ENCODE measurements at places on chromosomes 2 and 18.

- DNase-seq = no peak
Measured at GRCh38 chr2:80246534-80246933, 58.0 kb downstream of the LRRTM1 start.

GRCh38 chr2:192035731-192036442 is 158.8 kb downstream of the TMEFF2 start:
- DNase-seq = no peak

GRCh38 chr2:168649105-168649504 is 153.3 kb upstream of the NOSTRIN start:
- DNase-seq = no peak

- DNase-seq = no peak
Measured at GRCh38 chr18:11305507-11305906, 156.1 kb upstream of the PIEZO2 start.

DNA sequence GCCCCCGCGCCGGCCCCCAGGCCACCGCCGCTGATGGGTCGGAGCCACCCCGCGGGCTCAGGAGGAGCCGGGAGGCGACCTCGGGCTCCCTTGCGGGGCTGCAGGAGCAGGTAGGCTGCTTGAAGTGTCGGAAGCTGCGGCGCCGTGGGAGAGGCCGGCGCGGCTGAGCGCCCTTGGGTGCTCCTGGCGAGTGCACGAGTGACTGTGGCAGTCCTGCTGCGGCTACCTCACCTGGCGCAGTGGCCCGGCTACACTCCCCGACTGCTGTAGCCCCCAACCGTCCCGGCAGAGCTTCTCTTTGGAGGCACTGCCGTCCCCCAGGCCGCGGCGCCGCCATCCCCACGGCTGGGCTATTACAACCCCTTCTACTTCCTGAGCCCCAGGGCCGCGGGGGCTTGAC is 10.0 kb upstream of the LYPD6 start:
- no peak for DNase-seq

DNA sequence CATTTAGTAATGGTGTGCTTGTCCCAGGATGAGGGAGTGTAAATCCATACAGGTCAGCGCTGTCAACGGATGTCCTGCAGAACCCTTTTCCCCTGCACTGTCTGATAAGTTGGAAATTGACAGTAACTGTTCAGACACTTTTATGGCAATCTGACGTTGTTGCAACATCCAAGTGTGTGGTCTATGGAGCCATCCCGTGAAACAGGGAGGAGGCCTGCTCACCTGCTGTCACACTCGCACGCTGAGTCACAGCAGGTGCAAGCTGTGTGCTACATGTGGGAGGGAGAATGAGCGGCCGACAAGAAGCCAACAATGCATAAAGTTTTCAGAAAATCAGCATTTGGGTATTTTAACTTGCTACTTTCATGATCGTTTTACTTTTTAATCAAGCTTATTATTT is 43.7 kb upstream of the RMDN2 start:
- DNase-seq = no peak

DNA sequence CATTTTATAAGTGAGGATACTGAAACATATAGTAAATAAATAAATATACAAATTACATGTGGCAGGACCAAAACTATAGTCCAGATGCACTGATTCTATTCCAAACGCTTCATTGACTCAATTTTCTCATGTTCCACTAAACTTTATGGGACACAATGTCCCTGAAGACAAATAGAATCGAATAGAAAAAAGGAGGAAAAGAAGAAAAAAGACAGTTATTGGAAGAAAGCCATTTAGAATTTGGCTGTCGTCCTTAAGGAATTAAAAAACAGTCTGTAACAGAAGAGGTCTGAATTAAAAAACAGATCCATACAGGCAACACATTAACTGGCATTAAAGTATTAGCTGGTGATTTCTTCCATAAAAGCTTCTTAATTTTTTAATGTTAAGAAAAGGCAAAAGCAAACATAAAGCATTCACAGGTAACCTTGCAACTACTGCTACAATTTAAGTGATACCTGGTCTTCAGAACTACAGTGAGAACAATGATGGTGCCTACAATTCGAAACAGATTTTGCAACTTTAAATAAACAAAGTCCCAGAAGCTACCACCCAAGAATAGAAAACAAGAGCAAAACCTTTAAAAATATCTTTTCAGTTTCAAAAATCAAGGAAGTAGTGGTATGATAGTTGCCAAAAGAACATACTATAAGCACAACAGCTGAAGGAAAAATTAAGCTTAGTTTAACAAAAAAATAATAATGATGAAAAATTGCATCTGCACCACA is 17.4 kb upstream of the CHAC2 start:
- no peak for DNase-seq

DNA sequence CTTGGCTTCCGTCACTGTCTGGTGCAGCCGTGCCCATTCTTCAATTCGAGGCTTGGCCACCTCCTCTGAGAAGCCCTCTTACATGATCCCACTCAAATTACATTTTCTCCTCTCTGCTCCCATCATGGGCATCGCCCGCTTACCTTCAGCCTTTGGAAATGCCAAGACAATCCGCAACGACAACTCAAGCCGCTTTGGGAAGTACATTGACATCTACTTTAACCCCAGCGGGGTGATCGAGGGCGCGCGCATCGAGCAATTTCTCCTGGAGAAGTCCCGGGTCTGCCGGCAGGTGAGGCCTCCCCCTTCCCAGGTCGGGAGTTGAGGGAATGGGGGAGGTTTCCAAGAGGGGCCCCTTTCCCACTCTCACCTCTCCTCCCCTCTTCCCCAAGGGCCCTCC is 38.3 kb downstream of the MYO7B start:
- no peak for DNase-seq

DNA sequence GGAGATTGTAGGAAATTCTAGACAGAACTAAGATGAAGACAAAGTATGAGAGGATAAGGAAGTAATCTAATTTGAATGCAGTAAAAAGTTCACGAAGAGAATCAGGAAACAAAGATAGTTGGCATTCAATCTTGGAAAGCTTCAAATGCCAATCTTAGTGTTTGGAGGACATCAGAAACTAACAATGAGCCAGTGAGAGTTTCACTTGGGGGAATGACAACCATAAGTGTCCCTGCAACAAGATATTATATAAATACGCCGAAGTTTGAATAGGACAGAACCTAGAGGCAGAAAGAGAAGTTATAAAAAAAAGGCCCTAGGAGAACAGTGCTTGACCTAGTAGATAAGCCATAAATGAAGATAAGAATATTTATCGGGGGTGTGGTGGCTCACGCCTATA is 11.1 kb downstream of the SNRPG start:
- no peak for DNase-seq
